NCI-H226 (cell line): ENCODE measurements at places on chromosomes 11 and 22.
A peak's percentile ranks its signal among the peaks of the same experiment; 100 is the strongest.

DNA sequence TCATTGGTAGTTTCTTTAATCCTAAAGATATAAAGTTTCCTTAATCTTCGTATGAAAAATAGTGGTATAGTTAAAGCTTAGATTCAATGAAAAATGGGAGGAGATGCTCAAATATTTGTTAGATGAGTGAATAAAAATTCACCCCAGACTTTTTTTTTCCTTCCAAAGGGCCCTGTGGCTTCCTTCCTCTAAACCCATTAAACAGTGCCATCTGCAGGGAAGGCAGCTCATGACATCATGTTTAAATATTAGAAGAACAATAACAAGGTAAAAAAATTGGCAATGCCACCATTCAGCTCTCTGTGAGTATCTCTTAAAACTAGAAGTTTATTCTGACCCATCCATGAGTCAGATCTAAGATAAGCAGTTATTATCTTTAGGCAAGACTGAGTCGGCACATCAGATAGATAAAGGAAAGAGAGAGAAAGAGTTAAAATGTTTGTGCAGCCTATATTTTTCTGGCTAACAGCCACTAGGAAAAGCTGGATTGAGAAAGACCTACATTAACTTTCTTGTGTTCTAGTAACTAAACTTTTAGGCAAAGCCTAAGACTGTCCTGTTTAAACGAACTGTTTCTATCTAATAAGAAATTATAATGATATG is 19.1 kb upstream of the OOSP1 start:
- peak; percentile 68 for DNase-seq

DNA sequence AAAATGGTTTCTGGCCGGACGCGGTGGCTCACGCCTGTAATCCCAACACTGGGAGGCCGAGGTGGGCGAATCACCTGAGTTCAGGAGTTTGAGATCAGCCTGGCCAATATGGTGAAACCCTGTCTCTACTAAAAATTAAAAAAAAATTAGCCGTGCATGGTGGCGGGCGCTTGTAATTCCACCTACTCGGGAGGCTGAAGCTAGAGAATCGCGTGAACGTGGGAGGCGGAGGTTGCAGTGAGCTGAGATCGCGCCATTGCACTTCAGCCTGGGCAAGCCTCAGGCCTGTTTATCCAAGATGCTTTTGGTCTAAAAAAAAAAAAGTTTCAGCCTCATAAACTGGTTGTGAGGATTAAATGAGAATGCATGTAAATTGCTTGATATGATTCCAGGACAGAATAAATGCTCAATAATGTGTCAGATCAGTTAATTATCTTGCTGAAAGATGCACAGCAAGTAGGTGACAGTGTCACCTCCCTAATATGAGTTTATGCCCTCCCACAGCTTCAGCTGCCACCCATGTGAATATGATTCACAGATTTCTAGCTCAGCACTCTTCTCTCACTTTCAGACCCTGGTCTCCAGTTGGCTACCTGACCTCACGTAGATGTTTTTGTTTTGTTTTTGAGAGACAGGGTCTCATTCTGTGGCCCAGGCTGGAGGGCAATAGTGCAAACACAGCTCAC is 1.1 kb upstream of the ALG8 start:
- DNase-seq = no peak

GRCh38 chr22:29106839-29107238 is 34.0 kb downstream of the KREMEN1 start:
- DNase-seq = no peak

DNA sequence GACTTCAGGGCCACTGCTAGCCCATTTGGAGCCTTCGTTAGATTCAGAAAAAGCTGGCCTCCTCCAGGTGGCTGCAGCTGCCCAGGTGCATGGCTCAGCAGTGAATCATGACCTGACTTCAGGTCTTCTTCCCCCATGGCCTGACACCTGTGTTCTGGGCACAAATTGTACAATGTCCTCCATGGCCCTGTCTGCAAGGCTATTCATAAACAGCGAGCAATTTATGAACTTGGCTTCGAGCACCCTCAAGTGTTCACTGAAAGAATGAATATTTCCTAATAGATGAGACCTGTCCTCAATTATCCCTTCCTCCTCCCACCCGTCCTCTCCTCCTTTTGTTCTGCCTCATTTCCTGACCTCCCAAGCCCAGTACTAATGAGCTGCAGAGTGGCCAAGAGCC is 12.2 kb upstream of the VPS37C start:
- DNase-seq = no peak

- DNase-seq = no peak
These were observed 6.1 kb downstream of the MPEG1 start for GRCh38 chr11:59206635-59207034.

- DNase-seq = no peak
These were observed 68.7 kb upstream of the AMPD3 start for GRCh38 chr11:10386361-10386760.
